G401 (cell line): ENCODE measurements at places on chromosomes 7 and 10.

GRCh38 chr7:77797734-77798393 lies 370 bp downstream of the TMEM60 start:
- no peak for DNase-seq

DNA sequence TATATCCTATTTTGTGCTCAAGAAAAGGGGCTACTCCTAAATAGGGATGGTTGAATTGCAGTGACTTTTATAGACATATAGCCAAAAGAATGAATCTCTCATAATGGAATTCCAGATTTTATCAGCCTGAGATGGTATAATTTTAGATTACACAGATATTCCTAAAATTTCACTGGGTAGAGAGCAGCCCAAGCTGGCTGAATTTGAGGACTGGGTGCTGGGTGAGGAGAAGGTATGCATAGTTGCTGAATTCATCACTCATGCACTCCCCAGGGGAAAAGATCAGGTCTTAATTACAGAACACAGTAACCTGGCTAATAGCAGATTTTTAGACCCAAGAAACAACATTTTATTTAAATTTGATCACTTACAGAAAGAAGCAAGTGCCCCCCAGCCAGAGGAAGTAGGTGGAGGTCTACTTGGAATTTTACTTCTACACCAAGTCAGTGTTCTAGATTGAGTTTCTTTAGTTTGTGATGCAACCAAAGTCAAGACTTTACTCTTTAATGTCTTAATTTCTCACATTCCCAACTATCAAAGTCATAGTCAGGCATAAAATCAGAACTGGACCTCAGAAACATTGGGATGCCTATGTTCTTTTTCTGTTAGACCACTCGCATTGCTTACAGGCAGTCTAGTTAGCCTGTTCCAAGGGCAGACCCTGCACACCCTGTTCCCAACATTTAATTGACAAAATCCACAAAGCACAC lies 337.4 kb upstream of the PODXL start:
- no peak for DNase-seq

GRCh38 chr7:45199506-45199905 lies 41.9 kb downstream of the RAMP3 start:
- DNase-seq: no peak

DNA sequence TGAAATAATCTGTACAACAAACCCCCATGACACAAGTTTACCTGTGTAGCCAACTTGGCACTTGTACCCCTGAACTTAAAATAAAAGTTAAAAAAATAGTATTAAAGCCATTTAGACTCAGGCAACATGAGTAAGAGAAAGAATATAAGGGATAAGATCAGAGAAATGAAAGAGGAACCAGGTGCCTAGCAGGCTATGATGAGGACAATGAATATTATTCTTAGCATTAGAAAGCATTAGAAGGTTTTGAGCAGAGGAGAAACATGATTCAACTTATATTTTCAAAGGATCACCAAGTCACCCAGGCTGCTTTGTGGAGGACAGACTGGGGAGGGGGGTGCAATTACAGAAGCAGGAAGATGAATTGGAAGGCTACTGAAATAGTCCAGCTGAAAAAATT lies 48.1 kb upstream of the TES start:
- no peak for DNase-seq

DNA sequence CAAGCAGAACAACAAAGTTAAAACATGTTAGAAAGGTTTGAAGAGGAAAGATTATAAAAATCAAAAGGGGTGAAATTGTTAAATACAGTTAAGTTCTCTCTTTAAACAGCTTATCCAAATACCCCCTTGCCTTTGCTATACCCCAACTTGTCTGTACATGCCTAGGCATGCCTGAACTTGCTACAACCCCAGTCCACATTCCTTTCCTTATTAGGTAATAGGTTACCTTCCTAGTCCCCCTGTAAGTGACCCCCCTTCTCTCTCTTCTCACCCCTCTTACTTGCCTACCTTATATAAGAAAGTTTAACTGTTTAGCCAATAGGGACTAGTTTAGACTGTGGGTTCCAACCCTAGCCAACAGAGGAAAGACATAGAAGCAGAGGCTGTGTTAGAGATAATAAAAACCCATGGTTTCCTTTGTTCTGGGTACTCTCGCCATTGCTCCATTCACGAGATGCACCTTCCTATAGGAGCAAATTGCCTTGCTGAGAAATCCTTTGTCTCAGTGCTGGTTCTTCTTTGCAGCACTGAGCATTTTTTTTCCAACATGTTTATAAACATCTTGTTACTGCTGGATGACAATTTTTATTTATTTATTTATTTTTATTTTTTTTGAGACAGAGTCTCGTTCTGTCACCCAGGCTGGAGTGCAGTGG lies 282.2 kb upstream of the GALNT17 start:
- no peak for DNase-seq

GRCh38 chr7:10412422-10413019 lies 561.2 kb upstream of the PHF14 start:
- peak; percentile 47 for DNase-seq

GRCh38 chr7:155578016-155578415 lies 31.7 kb upstream of the CNPY1 start:
- no peak for DNase-seq

GRCh38 chr10:58706836-58707235 lies 194.2 kb downstream of the BICC1 start:
- DNase-seq: no peak

GRCh38 chr10:128557149-128557710 lies 431.0 kb upstream of the MKI67 start:
- no peak for DNase-seq

DNA sequence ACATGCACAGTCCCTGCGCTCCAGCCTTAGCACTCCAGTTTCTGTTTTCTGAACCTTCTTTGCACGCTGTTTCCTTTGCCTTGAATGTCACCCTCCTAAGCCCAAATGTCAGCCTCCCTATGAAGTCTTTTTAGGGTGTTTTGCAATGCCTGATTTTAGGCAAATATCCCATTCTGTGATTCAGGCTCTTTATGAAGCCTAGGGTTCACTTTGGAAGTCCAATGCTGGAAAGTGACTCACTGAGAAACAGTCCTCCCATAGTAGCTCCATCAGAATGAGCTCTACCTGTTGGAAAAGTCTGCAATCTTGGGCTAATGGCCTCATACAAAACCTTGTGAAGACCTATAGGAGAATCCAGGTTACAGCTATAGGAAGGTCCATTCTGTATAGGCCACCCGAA lies 5.3 kb downstream of the LAMB4 start:
- no peak for DNase-seq

- no peak for DNase-seq
These were observed 57.4 kb downstream of the CHST15 start for GRCh38 chr10:124035928-124036558.

- DNase-seq: no peak
These were observed 47.9 kb downstream of the SP8 start for GRCh38 chr7:20738518-20739481.

- DNase-seq: no peak
These were observed 321.7 kb upstream of the PFKP start for GRCh38 chr10:2745666-2746065.

- DNase-seq: no peak
These were observed 11.0 kb downstream of the PRR15 start for GRCh38 chr7:29574659-29575058.

- no peak for DNase-seq
These were observed 411.0 kb upstream of the FOXK1 start for GRCh38 chr7:4270941-4271715.

- DNase-seq: no peak
These were observed 6.5 kb downstream of the UROS start for GRCh38 chr10:125816548-125816947.

- DNase-seq: no peak
These were observed 20.3 kb downstream of the CACUL1 start for GRCh38 chr10:118734475-118734874.

GRCh38 chr7:125773113-125773785 lies 843.6 kb upstream of the POT1 start:
- DNase-seq: no peak

GRCh38 chr10:103775776-103776175 lies 79.6 kb downstream of the SH3PXD2A start:
- no peak for DNase-seq

GRCh38 chr10:21926949-21927348 lies 76.6 kb downstream of the DNAJC1 start:
- DNase-seq: peak; percentile 17

DNA sequence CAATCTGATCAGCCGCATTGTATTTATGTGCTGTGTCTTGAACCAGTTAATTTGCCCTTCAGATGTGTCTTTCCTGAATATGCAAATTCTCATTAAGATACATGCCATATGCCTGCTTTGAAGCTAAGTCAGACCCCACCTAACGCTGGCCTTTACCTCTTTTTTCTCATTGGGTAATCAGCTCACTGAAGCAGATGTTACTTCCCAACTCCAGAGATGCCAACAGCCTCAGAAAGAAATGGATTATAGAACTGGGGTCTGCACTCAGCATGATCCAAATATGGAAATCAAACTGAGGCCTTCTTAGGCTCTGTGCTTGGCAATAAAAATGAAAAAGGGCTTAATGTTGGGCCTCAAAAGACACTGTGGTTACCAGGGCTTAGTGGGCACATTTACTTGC lies 113.9 kb downstream of the FZD1 start:
- no peak for DNase-seq

GRCh38 chr10:6229290-6229689 lies 26.6 kb downstream of the PFKFB3 start:
- DNase-seq: no peak

GRCh38 chr7:27088002-27088922 lies 7.5 kb downstream of the HOXA1 start:
- DNase-seq: no peak

GRCh38 chr10:30170146-30170545 lies 110.8 kb upstream of the JCAD start:
- DNase-seq: no peak

GRCh38 chr7:78226059-78226719 lies 427.6 kb downstream of the PHTF2 start:
- peak; percentile 16 for DNase-seq

- DNase-seq: no peak
These were observed 546.6 kb downstream of the INHBA start for GRCh38 chr7:41156268-41156667.

- DNase-seq: peak; percentile 71
These were observed 33.4 kb upstream of the NPVF start for GRCh38 chr7:25261545-25262140.

GRCh38 chr10:72020914-72021809 lies 57.0 kb downstream of the CHST3 start:
- DNase-seq: no peak

DNA sequence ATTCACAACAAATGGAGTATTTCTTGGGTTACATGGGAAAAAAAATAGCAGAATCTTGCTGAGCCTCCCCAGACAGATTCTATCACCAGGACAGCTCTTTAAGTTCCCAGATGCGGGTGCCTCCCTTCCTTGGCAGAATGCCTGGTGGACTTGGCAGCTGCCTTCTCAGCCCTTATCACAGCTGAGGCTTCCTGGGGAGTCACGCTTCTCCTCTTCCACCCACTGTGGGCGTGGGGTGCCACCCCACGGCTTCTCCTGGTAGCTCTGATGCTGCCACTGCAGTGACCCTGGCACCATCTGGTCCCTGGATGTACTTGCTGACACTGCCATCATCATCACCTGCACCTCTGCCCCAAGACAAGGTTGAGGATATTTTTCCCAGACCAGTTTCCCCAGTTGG lies 16.2 kb upstream of the NME8 start:
- DNase-seq: peak; percentile 4

DNA sequence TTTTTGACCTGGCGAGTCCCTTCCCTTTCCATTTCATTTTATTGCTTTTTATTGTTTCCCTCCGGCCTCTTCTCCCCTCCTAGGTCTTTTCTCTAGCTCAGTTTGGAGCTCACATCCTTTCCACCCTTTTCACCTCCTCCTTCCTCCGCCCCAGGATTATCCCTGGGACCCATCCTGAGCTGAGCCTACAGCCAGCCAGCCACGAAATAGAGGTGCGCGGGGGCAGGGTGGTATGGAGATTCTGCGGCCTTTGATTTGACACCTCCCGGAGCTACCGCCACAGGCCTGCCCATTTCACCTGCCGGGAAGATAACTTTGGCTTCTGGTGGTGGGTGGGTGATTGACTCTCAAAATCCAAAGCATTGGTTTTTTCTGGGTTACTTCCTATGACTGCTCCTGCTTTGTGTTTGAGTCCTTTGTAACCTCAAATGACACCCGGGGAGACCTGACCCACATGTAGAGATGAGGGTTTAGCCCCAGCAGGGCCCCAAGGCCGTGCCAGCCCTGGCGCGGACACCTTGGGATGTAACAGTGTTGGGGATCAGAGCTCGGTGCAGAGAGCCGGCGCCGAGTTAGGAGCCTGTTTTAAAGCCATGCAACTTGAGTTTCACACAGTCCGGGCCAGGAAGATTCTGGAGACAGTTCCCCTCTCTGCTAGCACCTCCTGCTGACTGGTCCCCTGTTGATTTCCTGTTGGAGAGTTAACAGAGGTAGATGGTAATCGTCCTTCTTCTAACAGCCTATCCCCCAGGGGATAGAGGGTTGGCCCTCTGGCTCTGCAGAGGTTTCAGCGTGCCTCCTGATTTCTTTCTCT lies 1.5 kb downstream of the DUSP5 start:
- DNase-seq: peak; percentile 76

GRCh38 chr7:31981874-31982390 lies 88.3 kb downstream of the PDE1C start:
- DNase-seq: no peak

GRCh38 chr7:5559576-5560240 lies 136.1 kb upstream of the TNRC18 start:
- DNase-seq: no peak

GRCh38 chr7:122717356-122718089 lies 14.8 kb upstream of the RNF148 start:
- no peak for DNase-seq

DNA sequence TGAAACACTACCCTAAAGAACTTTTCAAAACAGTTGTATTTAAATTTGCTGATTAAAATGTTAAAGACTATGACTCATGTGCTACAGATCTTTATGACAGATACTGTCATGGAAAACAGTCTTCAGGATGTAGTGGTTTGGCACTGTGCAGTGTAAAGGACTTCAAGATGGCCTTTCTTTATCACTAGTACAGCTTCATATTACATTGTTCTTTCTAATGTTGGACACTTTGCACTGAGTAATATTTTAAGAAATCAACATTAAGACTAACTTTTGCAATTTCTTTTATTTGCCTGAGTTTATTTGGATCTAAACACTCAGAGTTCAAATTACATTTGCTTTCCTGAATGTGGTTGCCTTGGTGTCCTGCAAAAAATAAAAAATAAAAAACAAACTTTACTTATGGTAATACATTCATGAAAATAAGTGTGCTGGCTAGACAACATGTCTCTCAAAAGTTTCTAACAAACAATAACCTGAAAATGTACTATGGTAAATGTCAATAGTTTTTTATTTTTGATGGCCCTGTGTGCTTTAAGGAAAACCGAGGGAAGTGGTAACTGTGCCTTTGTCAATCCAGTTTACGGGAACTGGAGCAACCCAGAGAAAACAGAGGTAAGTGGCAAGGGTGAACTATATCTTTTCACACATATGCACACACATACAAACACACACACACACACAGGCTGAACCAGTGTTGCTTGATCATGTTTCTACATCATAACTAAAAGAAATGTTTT lies 85.9 kb upstream of the PLXDC2 start:
- DNase-seq: no peak

GRCh38 chr7:21914671-21915070 lies 31.0 kb downstream of the CDCA7L start:
- DNase-seq: no peak
